Esophagus muscularis mucosa (tissue), 4 donors: ENCODE measurements at places on chromosomes 3 and 15. TPM values are rescaled to one million over a fixed set of nuclear protein-coding genes. Genes with fewer than 3 reads are reported as not detected.
A peak's percentile ranks its signal among the peaks of the same experiment; 100 is the strongest.

DNA sequence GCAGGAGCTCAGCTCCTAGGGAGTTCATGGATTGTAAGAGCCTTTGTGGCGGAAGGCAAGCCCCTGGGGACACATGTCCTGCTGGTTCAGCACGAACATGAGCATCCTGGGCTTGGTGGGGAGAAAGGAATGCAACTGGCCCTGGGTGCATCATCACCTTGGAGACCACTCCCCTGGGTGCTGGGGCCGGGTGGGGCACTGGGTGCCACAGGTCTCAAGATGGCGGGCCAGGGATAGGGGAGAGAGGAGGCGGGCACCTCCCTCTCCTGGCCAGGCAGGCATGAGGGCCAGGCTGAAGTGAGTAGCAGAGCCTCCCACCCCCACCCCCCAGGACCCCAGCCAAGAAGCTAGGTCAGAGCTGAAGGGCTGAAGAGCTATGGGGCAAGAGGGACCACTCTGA is 768 bp downstream of the PCBP4 start:
- peak overlapping the region; percentile 98 for H3K4me3 ChIP-seq
- H3K27ac ChIP-seq = peak overlapping the region; percentile 97
- H3K4me1 ChIP-seq = peaks cover 63% of the 10 kb centered on the region
- no peaks in the 10 kb centered on the region for H3K27me3 ChIP-seq
- peaks cover 5% of the 10 kb centered on the region for H3K36me3 ChIP-seq

- H3K4me1 ChIP-seq = no peaks in the 10 kb centered on the region
- no peak for DNase-seq
- peaks cover 94% of the 10 kb centered on the region for H3K36me3 ChIP-seq
- no peak overlapping the region for H3K27ac ChIP-seq
- no peaks in the 10 kb centered on the region for H3K27me3 ChIP-seq
Measured at GRCh38 chr15:50735156-50735555, 30.4 kb downstream of the SPPL2A start.

DNA sequence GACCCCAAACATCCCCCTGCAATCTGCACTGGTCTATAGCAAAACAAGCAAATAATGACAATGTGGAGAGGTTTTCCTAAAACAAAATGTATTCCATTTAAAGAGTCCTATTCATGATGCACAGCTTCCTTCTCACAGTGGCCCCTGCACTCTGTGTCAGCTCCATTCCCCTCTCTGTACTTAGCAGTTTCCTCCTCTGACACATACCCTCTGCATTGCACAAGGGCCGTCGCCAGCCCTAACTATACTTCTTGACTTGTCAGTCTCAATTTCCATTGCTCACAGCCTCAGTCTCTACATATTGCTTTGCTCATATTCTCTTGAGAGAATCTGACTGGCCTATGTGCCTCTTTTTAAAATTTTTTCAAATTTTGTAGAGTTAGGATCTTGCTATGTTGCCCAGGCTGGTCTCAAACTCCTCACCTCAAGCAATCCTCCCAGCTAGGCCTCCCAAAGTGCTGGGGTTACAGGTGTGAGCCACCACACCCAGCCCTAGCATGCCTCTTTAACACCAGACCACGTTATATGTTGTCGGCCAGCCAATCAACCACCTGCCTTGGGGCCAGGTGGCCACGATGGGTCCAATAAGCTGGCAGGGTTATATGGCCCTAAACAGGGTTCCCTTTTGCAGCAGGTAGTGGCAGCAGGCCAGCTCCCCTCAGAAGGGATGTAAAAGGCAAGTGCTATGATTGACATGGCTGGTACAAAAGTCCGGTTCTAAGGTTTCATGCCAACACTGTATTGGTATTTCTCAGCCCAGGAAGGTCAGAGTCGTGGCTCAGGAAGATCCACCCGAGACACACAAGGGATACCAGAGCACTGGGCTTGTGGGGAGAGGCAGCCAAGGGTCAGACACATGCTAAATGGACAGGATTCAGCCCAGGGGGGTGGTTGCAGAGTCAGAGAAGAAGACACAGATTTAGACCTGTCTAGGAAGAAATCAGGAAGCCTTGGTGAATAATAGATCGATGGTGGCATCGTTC is 59.0 kb upstream of the SMAD3 start:
- H3K27me3 ChIP-seq = no peaks in the 10 kb centered on the region
- DNase-seq = peak; percentile 82
- no peaks in the 10 kb centered on the region for H3K4me1 ChIP-seq
- H3K36me3 ChIP-seq = no peaks in the 10 kb centered on the region
- no peak overlapping the region for H3K27ac ChIP-seq
- H3K4me3 ChIP-seq = no peak overlapping the region

GRCh38 chr3:53763353-53763752 is 82.9 kb downstream of the CHDH start:
- H3K4me3 ChIP-seq = no peak overlapping the region
- H3K4me1 ChIP-seq = no peaks in the 10 kb centered on the region
- no peaks in the 10 kb centered on the region for H3K36me3 ChIP-seq
- no peak overlapping the region for H3K27ac ChIP-seq
- DNase-seq = no peak

- H3K4me1 ChIP-seq = peaks cover 8% of the 10 kb centered on the region
- DNase-seq = peak; percentile 92
- no peak overlapping the region for H3K4me3 ChIP-seq
- H3K27me3 ChIP-seq = no peaks in the 10 kb centered on the region
- H3K36me3 ChIP-seq = no peaks in the 10 kb centered on the region
- peak overlapping the region; percentile 49 for H3K27ac ChIP-seq
Measured at GRCh38 chr3:153221748-153222162, 59.7 kb downstream of the RAP2B start.

- no peaks in the 10 kb centered on the region for H3K4me1 ChIP-seq
- no peaks in the 10 kb centered on the region for H3K36me3 ChIP-seq
- no peaks in the 10 kb centered on the region for H3K27me3 ChIP-seq
- H3K27ac ChIP-seq = no peak overlapping the region
Measured at GRCh38 chr3:184066211-184066610, 13.4 kb downstream of the HTR3C start.

DNA sequence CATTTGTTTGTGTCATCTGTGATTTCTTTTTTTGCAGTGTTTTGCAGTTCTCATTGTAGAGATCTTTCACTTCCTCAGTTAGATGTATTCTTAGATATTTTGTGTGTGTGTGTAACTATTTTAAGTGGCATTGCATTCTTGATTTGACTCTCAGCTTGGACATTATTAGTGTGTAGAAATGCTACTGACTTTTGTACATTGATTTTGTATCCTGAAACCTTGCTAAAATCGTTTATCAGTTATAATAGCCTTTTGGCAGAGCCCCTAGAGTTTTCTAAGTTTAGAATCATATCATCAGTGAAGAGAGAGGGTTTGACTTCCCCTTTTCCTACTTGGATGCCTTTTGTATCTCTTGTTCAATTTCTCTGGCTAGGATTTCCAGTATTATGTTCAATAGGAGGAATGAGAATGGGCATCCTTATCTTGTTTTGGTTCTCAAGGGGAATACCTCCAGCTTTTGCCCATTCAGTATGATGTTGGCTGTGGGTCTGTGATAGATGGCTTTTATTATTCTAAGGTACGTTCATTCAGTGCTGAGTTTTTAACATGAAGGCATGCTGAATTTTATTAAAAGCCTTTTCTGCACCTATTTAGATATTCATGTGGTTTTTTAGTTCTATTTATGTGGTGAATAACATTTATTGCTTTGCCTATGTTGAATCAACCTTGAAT is 211.7 kb downstream of the MBNL1 start:
- no peak overlapping the region for H3K4me3 ChIP-seq
- no peaks in the 10 kb centered on the region for H3K27me3 ChIP-seq
- no peaks in the 10 kb centered on the region for H3K4me1 ChIP-seq
- no peak overlapping the region for H3K27ac ChIP-seq
- no peaks in the 10 kb centered on the region for H3K36me3 ChIP-seq

DNA sequence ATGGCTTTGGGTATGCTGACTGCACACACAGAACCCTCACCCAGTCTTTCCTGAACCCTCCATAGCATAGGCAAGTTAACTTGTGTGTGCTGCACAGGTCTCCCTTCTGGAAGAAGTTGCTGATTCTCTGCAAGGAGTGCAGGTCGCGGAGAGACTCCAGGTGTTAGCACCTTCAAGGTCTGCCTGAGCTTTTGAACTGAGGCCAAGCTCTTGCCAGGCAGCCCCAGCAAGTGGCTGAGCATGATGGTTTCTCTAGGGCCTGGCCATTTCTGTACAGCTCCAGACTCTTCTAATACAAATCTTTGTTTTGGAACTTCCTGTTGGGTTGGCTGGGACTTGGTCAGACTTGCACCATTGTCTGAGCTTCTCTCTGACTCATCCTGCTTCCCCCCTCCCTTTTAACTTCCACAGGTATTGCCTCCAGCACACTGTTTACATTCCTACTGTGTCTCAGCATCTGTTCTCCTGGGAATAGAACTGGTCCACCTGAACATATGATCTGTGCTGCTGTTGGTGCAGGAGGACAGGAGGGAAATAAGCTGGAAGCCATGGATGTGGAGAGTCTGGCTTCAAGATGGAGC is 53.3 kb downstream of the KY start:
- H3K4me1 ChIP-seq = peaks cover 3% of the 10 kb centered on the region
- H3K4me3 ChIP-seq = no peak overlapping the region
- no peak for DNase-seq
- H3K27ac ChIP-seq = no peak overlapping the region
- H3K36me3 ChIP-seq = no peaks in the 10 kb centered on the region

PRSS50 gene
- total RNA-seq = 0.42 TPM

PFKFB4 gene
- 1.9 TPM for total RNA-seq

CCR8 gene
- not detected for total RNA-seq

SPSB4 gene
- 2.4 TPM for total RNA-seq

SPINT1 gene
- total RNA-seq = 2.5 TPM
